Ovary (tissue), 10 donors: ENCODE measurements at places on chromosomes 2 and 18. TPM values are rescaled to one million over a fixed set of nuclear protein-coding genes. Genes with fewer than 3 reads are reported as not detected.

Gene IGFBP5
- 929 TPM for polyA plus RNA-seq

Gene TNFAIP6
- 0.23 TPM for polyA plus RNA-seq

Gene CLASP1
- polyA plus RNA-seq = 26.8 TPM

Gene GCG
- not detected for polyA plus RNA-seq

Gene IL1RL1
- 2.1 TPM for polyA plus RNA-seq

Gene STPG4
- polyA plus RNA-seq = not detected

Gene SIX3
- polyA plus RNA-seq = not detected

Gene HAT1
- 31.4 TPM for polyA plus RNA-seq

Gene PDCD1
- not detected for polyA plus RNA-seq

Gene HK2
- polyA plus RNA-seq = 19.0 TPM

Gene LYG2
- polyA plus RNA-seq = not detected

Gene GALR1
- not detected for polyA plus RNA-seq

Gene CNGA3
- not detected for polyA plus RNA-seq

Gene KIF1A
- polyA plus RNA-seq = 0.85 TPM

Gene KYNU
- polyA plus RNA-seq = 0.40 TPM

Gene GCFC2
- 15.8 TPM for polyA plus RNA-seq

Gene TRABD2A
- 33.3 TPM for polyA plus RNA-seq

Gene COLEC12
- polyA plus RNA-seq = 20.7 TPM

Gene THOC1
- 19.3 TPM for polyA plus RNA-seq

Gene CAPN13
- 0.05 TPM for polyA plus RNA-seq

Gene DNAH6
- polyA plus RNA-seq = 0.42 TPM

Gene KCNG2
- 0.10 TPM for polyA plus RNA-seq

Gene SMYD1
- polyA plus RNA-seq = not detected

Gene TSPYL6
- 0.05 TPM for polyA plus RNA-seq

Gene TXNDC2
- polyA plus RNA-seq = 0.10 TPM

Gene ANKRD62
- not detected for polyA plus RNA-seq

Gene ERBB4
- polyA plus RNA-seq = 1.2 TPM

Gene IL1R1
- polyA plus RNA-seq = 36.3 TPM

Gene BOK
- polyA plus RNA-seq = 4.8 TPM

Gene CTAGE1
- not detected for polyA plus RNA-seq

Gene RNU2-63P
- polyA plus RNA-seq = not detected

Gene ATP6V1B1
- 0.62 TPM for polyA plus RNA-seq

Gene PROM2
- polyA plus RNA-seq = 0.53 TPM

Gene ACOXL
- not detected for polyA plus RNA-seq

Gene M1AP
- 0.42 TPM for polyA plus RNA-seq

Gene ALMS1
- polyA plus RNA-seq = 12.8 TPM
